ENCODE measurements at places on chromosomes 7 and 10.

DNA sequence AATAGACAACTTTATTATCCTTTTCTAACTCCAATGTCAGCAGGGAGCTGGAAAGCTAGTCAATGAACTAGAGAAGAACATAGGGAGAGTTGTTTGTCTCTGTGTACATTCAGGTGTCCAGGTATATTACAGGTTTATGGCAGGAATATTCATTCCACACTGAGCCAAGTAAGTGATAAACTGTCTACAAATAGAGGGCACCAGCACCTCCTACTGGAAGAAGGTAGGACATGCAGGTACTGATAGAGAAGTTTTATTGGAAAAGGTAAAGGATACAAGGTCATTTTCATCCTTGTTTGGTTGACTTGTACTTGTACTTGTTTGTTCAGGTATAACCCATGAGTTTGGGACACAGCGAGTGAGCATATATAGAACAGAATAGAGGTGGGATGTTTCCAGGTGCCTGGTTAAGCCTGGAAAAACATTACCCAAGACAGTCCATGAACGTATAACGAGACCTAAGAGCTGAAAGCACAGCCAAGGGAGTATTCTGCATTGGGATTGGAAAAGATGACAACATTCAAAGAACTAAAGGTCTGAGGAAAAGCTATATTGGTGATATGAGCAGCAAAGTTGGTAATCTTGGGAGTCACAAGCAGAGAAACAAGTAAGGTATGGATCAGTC, 61.4 kb upstream of the PPP1R3C start:
- DNase-seq: no peak

DNA sequence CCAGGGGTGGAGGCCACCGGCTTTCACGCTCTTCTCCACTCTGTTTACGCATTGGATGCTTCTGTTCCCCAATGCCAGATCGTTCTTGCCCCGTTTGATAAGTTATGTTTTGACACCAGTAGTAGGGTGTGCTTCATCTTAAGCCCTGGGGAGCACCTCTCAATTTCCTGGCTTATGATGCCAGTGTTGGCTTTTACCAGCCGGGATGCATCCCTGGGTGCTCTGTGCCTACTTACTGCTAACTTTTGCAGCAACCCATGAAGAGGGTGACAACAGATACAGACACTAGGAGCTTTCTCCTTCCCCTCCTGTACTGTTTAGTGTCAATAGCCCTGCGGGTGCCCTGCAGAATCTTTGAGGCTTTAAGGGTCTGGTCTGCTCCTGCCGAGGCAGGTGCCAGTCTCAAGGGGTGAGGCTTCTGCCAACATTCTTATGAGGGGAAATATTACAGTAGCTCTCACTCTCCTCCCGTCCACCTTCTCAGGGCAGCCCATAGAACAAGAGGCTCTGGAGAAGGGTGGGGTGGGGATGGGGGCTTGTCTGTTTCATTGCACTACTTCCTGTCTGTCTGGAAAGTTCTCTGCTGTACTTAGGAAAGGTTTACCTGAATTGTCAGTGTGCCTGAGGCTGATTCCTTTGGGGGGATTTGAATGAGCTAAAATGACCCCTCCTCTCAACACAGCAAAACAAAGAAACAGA, 23.3 kb downstream of the ADCY1 start:
- no peak for DNase-seq

GRCh38 chr7:91344911-91345310, 80.7 kb downstream of the FZD1 start:
- no peak for DNase-seq

GRCh38 chr10:70685455-70685911, 13.2 kb downstream of the ADAMTS14 start:
- DNase-seq: no peak

- no peak for DNase-seq
These were observed 50.3 kb upstream of the NCAPG2 start for GRCh38 chr7:158754746-158755444.

GRCh38 chr7:31896925-31897324, 173.3 kb downstream of the PDE1C start:
- DNase-seq: no peak

DNA sequence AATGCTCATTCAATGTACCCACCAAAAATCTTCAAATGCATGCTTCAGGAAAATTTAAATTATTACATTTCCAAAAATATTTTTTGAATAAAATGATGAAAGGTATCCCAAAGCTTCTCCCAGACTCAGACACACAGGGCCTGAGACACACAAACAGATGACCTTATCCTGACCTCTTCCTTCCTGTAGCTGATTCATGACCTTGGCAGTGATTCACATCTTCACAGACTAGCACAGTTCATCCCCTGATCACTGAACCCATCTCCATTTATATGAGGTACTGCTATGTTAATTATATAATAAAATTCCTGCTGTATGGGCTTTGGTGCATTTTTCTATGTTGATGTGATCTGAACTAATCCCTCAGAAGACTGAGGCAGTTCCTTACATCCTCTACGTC, 265.0 kb upstream of the GLI3 start:
- DNase-seq: no peak

DNA sequence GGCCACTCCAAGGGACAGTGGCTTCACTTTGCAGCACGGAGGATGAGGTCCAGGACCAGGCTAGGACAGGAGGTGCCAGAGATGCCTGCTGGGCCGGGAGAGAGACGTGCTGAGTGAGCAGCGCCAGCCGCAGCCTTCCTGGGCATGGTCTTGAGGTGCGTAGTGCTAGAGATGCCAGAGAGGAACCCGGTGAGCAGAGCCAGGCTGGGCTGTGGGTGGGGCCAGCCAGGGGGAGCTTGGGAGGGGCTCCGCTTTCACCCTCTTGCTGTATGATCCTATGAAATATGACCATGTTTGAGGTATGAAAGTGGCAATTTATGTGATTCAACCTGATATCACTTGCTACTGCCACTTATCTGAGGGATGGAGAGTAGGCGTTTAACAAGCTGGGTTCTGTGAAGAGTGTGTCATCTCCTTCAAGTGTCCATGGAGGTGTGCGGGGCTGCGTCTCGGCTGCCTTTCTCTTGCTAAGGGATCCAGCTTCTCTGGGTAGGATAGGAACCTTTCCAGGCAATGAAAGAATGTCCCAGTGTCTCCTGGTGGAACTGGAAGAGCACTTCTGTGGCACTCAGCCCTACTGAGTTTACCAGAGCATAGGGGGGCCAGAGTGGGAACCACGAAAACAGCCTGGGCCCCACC, 518.4 kb upstream of the FOXK1 start:
- DNase-seq: no peak

- no peak for DNase-seq
These were observed 40.2 kb downstream of the ARL4A start for GRCh38 chr7:12727455-12728191.

DNA sequence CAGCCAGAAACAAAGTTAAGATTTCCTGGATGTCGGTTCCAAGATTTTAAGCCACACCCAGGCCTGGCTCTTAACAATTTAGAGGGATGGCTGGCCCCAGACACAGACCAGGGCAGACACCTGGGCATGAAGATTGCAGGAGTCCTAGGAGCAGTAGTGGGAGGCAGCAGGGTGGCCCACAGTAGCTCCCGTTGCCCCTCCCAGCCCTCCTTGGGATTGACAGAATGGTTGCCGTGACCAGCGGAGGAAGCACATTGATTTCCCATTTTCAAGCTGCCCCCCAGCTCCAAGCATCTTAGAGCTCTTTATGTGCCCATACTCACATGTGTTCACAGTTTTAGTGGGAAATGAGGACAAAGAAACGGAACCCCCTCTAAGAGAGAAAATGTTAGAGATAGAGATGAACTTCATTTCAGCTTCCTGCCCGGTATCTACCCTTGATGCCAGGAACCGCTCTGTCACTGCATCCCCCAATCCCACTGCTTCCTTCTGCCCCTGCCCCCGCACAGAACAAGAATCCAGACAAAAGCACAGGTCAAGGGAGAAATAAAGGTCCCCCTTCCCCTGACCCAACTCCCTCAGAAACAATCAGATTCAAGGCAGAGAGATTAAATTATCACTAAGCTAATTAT, 101.1 kb downstream of the PLXNA4 start:
- DNase-seq: no peak

DNA sequence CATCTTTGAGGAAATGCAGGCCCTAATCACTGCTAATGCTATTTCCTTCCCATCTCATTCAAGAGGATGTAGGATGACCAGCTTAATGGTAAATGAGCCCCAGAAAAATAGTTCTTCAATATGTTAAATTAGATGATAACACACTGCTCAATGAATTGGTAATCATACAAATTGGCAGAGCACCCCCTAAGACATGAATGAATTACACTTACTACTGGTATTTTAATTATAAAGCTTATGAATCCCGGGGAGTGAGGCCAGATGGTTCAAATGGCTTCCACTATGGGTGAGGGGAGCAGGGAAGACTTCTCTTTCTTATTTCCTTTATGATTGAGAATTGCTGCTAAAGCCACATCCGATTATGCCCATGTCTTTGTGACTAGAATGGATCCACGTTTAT, 159.2 kb upstream of the TARP start:
- DNase-seq: no peak
